Epithelial cell of umbilical artery (primary cell): ENCODE measurements at places on chromosomes 12 and 14. TPM values are rescaled to one million over a fixed set of nuclear protein-coding genes. Genes with fewer than 3 reads are reported as not detected.

The MYF5 gene
- not detected in 2 replicates for total RNA-seq

The CCDC38 gene
- not detected in 2 replicates for total RNA-seq

The ACADS gene
- total RNA-seq = 13.6 and 15.2 TPM in 2 replicates

The PROX2 gene
- not detected in 2 replicates for total RNA-seq

The SIRT4 gene
- 1.3 and 2.6 TPM in 2 replicates for total RNA-seq

The ADGRD1 gene
- total RNA-seq = 0.15 TPM in 1 of 2 replicates, not detected in the other
